Head of caudate nucleus (tissue), 42 donors: ENCODE measurements at places on chromosomes 7 and 10.

GRCh38 chr7:18638594-18639452, 143.3 kb downstream of the HDAC9 start:
- no peak for DNase-seq

DNA sequence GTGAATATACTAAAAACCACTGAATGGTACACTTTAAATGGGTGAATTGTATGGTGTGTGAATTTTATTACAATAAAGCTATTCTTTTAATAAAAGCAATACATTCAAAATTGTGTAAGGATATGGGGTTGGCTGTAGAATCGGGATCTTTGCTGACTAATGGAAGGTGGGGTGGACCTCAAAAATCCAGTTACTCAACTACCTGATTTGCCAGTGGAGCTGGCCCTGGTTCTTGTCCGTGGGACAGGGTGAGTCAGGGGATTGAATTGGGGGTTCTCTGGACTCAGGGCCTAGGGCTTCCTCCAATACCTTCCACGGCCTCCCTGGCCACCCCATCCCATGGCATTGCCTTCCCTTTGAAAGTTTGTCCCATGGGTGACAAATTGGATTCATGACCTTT, 13.5 kb upstream of the RABGEF1 start:
- no peak for DNase-seq

GRCh38 chr10:33179067-33179466, 155.4 kb downstream of the NRP1 start:
- no peak for DNase-seq

DNA sequence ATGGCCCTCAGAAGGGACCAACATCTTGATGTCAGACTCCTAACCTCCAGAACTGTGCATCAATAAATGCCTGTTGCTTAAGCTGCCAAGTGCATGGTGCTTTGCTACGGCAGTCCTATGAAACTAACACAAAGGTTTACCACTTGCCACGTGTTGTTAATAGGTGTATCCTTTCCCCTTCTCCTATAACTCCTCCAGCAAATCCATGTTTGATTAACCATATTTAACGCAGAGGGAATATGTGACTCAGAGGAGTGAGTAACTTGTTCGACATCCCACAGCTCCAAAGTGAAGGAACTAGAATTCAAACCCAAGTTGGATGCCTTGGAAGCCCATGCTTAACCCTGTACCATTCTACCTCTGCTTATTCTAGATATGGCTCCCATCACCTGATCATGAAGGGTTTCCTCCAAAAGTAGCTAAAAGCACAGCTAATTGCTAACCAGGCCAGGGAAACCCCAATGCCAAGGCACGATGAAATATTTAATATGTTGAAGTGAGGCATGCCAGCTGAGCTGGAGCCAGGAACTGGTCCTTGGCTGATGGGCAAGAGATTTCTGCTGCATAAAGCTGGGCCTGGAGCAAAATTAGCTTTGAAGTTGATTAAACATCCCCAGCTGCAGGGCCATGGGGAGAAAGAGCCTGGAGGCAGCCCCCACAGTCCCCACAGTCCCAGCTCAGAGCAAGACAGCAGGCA, 131.9 kb downstream of the C10orf90 start:
- no peak for DNase-seq

- no peak for DNase-seq
Observed at GRCh38 chr7:50856231-50856630, 73.5 kb upstream of the GRB10 start.

DNA sequence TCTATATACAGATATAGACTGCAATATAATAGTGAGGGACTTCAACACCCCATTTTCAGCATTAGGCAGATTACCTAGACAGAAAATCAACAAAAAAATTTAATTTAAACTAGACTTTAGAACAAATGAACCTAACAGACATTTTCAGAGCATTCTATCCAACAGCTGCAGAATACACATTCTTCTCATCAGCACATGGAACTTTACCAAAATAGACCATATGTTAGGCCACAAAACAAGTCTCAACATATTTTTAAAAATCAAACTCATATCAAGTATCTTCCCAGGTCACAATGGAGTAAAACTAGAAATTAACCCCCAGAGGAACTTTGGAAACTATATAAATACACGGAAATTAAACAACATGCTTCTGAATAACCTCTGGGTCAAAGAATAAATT, 169.6 kb downstream of the MTERF1 start:
- DNase-seq, result no peak

GRCh38 chr10:32979041-32979440, 21.0 kb upstream of the ITGB1 start:
- no peak for DNase-seq

- DNase-seq, result no peak
Observed at GRCh38 chr7:48402721-48403120, 231.5 kb downstream of the ABCA13 start.

DNA sequence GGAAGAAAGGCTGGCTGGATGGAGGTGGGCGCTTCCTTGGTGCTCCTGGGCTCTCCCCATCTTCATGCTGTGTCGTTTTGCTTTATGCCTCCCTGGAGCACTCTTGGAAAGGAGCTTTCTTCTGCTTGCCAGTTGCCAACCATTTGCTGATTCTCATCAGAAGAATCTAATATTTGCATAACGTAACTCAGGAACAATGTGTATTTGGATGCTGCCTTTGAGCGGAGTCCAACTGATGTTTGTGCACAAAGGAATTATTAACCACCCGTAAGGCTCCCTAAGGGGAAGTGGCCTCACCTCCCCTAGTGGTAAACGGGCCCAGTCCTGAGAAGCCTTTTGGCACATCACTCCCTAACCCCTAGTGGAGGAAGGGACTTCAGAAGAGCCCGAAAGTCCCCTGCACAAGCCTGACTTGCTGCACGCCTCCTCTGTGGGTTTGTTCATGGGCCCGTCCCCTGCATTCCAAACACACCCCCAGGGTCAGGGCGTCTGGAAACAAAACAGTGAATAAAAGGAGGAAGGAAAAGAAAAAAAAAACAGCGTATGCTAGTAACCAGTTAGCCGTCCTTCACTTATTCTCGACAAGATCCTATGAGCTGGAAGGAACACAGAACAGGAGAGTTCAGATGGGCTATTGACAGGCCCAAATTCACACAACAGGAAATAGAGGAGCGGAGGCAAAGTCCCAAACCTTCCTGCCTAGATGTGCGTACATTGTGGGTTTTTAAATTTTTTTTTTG, 602.2 kb downstream of the LRMDA start:
- DNase-seq, result no peak

DNA sequence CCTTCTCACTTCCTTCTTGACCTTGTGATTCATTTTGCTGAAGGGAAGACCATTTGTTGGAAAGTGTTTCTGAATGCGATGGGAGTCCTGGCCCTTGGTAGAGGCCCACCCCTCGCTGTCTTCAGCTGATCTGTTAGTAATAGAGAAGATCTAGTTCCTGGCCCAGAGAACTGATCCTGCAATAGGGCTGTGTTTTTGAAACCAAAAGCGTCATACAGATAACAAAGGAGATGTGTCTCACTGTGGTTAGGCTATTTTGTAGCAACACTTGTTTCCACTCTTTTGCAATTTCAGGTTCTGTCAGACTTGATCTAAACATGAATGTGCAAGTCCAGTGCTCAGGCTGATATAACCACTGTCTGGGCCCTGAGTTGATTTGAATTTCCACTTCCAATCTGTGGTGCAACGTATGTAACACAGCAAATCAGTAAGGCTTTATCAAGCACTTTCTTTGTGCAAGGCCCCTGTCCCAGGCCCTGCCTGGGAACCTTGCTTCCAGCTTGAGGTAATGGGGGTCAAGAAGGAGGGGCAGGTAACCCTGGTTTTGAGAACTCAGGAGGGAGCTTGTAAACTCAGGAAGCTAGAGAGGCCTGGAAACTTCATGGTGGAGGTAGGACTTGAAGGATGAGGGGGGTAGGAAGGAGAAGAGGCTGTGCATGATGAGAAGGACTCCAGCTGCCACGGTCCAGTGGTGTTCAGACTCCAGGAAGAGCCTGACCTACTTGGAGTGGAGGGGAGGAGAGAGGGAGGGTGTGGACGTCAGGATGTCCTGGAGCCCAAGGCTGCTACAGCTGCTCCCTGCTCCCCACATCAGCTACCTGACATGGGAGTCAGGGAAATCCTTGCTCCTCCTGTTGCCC, 42.2 kb upstream of the SRGN start:
- DNase-seq, result no peak
